ENCODE measurements at places on chromosomes 11 and 22.

DNA sequence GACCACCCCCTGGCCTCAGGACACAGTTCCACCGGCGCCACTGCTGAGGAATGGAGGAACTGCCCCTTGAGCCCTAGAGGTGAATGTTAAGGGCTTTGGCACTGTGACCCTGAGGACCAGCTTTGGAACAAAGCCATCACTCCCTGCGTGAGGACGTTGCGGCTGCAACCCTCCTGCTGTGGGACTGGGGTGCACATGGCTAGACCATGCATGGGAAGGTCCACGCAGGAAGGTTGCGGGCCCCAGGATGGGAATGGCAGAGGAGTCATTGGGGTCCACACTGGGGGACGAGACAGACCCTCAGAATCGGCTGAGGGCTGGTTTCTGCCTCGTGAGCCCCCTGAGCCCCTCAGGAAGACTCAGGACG is 6.4 kb upstream of the ADORA2A start:
- DNase-seq, result no peak

- DNase-seq, result no peak
Observed at GRCh38 chr22:26097840-26098239, 71.4 kb upstream of the SEZ6L start.

DNA sequence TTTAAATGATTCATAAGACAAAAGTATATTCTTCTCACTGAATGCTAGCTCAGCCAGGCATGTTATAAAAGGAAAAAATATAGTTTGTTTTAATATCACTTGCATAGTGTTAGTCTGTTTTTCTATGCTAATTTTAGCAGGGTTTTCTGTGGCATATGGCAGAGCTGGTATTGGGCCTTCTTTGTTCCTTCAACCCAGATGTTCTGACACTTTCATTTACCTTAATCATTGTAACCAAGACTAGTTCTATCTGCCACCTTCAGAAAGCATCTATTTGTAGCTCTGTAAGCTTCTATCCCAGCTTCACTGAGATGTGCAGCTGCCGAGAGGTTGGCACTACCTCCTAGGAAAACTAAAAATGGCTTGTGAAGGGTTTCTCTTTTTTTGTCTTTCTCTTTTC is 338.7 kb downstream of the GUCY1A2 start:
- no peak for DNase-seq

- no peak for DNase-seq
Observed at GRCh38 chr22:25494774-25495173, 69.7 kb upstream of the GRK3 start.

GRCh38 chr22:31651664-31652063 is 10.4 kb downstream of the PISD start:
- no peak for DNase-seq

DNA sequence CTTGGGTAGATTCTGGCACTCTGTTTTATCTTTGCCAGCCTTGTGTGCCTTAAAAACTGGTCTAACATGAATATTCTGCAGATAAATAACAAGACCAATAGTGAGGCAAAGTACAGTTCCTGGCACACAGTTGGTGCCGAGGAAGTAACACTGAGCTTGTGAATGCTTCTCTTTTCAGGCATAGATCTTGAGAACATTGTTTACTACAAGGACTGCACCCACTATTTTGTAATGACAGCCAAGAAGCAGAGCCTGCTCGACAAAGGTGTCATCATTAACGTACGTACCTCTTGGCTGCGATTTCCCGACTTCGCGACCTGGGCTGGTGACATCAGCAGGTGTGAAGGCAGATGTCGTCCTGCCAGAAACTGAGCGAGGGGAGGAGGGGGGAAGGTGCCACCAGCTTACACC is 105.7 kb downstream of the MICAL2 start:
- no peak for DNase-seq

GRCh38 chr11:72535194-72535547 is 100.8 kb upstream of the CLPB start:
- no peak for DNase-seq

GRCh38 chr22:25023879-25024278 is 71.4 kb downstream of the KIAA1671 start:
- no peak for DNase-seq

GRCh38 chr22:31748490-31748889 is 1.4 kb downstream of the PRR14L start:
- DNase-seq, result no peak

DNA sequence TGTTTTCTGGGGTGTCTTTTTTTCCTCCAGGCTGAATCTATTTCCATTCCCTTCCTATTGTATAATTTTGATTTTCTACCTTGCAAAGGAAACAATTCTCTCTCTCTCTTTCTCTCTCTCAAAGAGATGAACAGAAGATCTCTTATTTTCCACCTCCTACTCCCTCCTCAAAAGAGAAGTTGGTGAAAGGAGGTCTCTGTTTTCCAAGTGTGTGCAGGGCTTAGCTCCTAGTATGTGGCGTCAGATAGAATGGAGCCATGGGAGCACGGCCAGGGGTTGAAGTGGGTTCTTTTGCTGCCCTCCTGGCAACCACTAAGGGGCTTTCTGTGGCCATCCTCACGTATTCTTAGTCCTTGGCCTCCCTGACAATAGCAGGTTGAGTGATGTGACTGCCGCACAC is 480 bp downstream of the TRIM34 start:
- no peak for DNase-seq

DNA sequence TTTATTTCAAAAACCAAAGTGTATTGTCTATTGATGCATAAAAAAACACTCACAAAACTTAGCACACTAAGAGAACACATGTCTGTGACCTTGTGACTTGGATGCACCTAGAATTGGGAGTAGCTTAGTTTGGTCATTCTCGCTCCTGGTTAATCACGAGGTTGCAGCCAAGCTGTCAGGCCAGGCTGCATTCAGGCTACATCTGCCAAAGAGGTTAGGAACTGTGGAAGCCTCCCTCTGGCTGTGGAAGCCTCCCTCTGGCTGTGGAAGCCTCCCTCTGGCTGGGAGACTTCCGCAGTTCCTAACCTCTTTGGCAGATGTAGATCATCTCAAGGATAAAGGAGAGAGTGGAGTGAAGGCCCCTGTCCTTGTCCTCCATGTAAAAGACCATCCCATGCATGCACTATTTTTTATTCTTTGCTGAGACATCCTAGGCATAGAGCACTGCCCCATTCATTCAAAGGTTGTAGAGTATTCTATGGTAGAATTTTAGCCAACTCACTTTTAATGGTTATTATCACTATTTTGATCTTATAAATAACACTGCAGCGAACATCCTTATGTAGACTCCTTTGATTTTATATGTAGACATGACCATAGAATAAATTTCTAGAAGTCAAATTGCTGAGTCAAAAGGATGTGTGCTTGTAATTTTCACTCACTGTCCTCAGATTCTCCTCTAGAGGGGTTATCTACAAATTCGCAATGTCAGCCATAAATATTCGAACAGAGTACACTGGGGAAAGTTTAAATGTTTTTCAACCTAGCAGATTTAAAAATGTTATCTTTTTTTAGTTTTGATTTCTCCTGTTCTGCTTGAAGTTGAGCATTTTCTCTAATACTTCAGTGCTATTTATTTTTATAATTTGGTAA is 63.0 kb upstream of the IGLL5 start:
- no peak for DNase-seq

DNA sequence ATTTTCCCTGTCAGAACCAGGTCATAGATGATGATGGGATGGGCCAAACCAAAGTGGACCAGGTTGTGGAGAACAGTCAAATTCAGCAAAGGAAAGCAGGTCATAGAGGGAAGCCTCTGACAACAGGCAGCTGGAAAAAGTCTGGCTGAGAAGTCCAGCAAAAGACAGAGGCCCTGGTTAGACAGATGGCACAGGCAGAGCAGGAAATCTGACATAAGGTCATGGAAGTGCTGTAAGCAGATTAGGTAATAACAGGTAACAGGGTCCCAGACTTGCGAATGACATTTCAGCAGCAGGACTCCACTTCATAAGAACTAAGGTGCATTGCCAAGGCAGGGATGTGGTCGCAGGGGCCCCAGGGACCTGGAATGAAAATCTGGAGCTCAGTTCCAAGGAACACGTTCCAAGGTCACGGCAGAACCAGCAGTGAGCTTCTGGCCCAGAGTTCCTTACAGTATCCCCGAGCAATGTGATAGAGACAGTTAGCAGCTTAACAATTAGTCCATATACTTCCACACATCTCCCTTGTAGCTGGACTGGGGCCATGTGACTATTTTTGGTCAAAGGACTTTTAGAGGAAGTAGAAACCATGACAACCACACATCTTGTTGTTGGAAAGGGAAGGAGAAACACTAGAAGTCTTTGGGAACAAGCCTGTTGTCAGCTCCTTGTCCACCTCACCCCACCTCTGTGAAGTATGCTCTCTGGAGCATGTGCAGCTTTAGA is 75.4 kb downstream of the ME3 start:
- no peak for DNase-seq

GRCh38 chr11:3707176-3707575 is 36.0 kb upstream of the CHRNA10 start:
- no peak for DNase-seq

DNA sequence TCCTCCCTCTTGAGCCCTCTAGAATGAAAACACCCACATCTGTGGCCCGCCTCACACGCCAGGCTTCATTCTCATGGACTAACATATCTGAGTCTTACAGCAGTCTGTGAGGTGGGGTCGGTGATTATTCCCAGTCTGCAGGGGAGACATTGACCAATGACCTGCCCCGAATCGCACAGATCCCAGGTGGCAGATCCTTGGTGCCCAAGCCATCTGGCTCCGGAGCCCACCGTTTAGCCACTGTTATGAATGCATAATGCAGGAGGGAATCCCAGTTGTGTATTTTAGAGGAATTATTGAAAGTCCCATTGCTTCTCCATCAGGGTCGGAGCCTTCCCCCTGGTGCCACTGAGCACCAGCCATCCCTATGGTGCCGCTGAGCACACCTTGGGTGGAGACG is 47.4 kb downstream of the ISX start:
- DNase-seq, result no peak

DNA sequence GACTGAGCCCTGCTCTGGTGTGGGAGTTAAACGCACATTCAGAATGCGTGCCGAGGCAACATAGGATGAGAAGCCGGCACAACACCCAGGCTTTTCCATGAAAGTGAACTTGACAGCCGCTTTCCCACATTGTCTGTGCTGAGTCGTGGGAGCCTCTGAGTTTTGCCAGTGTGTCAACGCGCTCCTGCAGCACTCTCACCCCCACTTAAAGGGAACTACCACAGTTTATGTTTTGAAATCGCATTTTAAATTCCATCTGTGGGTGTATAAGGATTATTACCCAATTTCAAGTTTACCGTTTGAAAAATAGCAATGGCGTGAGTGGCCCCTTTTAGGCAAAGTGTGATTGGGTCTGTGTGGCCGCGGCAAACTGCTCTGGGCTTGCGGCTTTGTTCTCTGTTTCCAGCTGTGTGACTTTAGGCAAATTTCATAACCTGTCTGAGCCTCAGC is 81.5 kb downstream of the FBLN1 start:
- no peak for DNase-seq

DNA sequence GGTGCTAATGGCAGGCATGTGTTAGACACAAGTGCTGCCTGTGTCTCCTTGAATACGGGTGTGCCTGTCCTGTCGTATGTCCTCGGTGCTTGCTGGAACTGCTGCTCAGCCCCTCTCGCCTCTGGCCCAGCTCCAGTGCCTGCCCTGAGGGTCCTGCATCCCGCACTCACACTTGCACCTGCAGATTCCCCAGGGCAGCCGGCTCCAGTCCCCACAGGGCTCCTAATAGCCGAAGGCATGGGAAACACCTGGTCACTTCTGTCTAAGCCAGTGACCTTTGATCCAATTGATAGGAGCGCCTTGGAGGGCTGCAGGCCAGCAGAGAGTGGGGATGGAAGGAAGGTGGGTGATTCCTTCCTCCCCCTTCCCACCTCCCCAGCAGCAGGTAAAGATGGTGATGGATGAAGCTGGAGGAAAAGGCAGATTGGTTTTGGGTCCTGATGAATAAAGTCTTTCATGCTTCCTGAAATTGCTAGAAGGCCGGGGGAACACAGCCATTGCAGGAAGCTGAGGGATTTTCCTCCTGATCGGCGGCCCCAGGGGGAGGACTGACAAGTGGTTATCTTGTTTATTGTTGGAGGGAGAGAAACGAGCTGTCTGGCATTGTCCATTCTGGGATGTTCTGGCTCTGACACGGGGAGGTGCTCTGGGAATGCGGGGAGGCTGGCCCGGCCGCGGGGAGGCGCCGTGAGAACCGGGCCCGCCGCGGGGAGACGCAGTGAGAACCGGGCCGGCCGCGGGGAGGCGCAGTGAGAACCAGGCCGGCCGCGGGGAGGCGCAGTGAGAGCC is 110.9 kb upstream of the B3GAT1 start:
- DNase-seq, result no peak
